ENCODE measurements at places on chromosomes 16 and 17. TPM values are rescaled to one million over a fixed set of nuclear protein-coding genes. Genes with fewer than 3 reads are reported as not detected.

DNA sequence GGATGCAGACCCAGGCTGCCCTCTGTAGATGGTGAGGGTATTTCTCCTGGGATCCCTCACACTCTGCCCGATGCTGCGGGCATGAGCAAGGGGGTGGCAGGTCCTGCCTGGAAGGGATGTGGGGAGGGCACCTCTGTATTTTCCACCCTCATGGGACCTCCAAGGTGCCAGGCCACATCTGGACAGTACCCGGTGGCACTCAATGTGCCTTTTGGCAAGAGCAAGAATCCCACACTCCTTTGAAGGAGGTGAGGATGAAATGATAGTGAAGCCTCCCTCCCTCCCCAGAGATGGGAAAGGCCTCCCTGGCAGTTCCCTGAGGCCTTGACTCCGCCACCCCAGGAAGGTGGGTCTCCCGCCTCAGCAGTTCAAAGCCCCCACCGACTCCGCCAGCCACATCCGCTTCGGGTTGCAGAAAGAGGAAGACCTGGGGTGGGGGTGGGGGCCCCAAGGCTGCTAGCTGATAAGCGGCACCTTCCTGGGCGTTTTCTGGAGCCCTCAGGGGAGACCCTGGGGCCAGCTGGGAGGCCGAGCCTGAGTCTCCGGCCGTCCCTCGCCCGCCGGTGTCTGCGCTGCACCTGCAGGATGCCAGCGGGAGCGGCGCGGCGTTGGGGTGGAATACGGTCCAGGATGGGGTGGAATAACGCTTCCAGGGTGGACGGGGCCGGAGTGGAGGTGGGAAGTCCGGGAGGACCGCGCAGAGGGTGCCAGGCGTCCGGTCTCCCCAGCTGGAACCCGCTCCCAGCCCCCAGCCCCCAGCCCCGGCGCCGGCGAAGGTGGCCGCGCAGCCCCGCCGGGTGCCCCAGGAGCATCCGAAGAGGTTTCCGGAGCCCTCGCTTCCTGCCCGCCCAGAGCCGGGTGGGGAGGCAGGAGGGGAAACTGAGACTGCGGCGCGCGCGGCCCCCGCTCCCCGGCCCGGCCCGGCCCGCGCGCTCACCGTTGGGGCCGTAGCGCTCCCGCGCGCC lies 718 bp downstream of the ATP2A3 start:
- H3K4me1 ChIP-seq = no peaks in the 10 kb centered on the region
- H3K4me3 ChIP-seq = no peak overlapping the region
- H3K27me3 ChIP-seq = peaks cover 51% of the 10 kb centered on the region
- no peak overlapping the region for H3K27ac ChIP-seq
- no peaks in the 10 kb centered on the region for H3K36me3 ChIP-seq

- DNase-seq = no peak
- H3K36me3 ChIP-seq = peaks cover 19% of the 10 kb centered on the region
- H3K27me3 ChIP-seq = no peaks in the 10 kb centered on the region
- H3K27ac ChIP-seq = no peak overlapping the region
- H3K4me1 ChIP-seq = peaks cover 8% of the 10 kb centered on the region
Observed at GRCh38 chr17:34259146-34259545, 4.1 kb downstream of the CCL2 start.

DNA sequence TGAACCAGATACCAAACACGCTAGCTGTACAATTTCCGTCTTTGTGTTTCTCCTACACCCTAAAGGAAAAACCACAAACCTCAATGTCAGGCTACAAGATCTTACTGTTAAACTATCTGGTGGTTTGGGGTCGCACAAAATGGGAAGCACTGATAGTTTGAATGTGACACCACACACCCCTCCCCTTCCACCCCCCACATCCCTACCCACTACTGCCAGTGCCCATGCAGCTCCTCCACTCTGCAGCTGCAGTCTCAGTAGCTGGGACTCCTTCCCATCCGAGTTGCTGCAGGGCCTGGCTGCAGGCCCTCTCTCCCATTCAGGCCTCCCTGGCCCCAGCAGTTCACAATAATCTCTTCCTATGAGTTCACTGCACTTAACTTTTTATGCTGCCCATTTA lies 18.4 kb downstream of the TRAP1 start:
- DNase-seq = no peak
- no peaks in the 10 kb centered on the region for H3K36me3 ChIP-seq
- H3K4me1 ChIP-seq = peaks cover 5% of the 10 kb centered on the region
- H3K27ac ChIP-seq = no peak overlapping the region
- no peaks in the 10 kb centered on the region for H3K27me3 ChIP-seq

- H3K4me3 ChIP-seq = peak overlapping the region; percentile 85
- no peaks in the 10 kb centered on the region for H3K36me3 ChIP-seq
- no peak for DNase-seq
- H3K27ac ChIP-seq = no peak overlapping the region
Observed at GRCh38 chr17:29760279-29761039, 137.7 kb upstream of the CORO6 start.

DNA sequence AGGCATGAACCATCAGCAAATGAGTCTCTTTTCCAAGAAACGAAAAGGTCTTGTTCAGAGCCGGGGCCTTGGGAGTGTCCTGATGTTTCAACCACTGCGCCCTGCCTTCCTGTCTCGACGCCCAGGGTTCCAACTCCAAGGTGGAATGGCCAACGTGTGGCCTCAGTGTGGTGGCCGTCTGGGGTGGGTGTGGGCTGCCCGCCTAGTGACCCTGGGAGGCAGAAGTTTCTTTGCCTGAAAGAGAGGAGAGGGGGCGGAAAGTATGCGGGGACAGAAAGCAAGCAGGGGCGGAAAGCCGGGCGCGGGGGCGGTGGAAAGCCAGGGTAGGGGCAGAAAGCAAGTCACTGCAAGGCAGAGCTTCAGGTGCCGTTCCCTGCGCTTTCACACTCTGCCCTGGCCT lies 4.1 kb downstream of the MSRB1 start:
- no peaks in the 10 kb centered on the region for H3K27me3 ChIP-seq
- no peaks in the 10 kb centered on the region for H3K4me1 ChIP-seq
- peaks cover 4% of the 10 kb centered on the region for H3K36me3 ChIP-seq
- no peak overlapping the region for H3K4me3 ChIP-seq
- no peak overlapping the region for H3K27ac ChIP-seq

- peak overlapping the region; percentile 13 for H3K27ac ChIP-seq
- peaks cover 5% of the 10 kb centered on the region for H3K27me3 ChIP-seq
- peaks cover 12% of the 10 kb centered on the region for H3K4me1 ChIP-seq
Observed at GRCh38 chr17:72476575-72476986, 355.8 kb downstream of the SOX9 start.

DNA sequence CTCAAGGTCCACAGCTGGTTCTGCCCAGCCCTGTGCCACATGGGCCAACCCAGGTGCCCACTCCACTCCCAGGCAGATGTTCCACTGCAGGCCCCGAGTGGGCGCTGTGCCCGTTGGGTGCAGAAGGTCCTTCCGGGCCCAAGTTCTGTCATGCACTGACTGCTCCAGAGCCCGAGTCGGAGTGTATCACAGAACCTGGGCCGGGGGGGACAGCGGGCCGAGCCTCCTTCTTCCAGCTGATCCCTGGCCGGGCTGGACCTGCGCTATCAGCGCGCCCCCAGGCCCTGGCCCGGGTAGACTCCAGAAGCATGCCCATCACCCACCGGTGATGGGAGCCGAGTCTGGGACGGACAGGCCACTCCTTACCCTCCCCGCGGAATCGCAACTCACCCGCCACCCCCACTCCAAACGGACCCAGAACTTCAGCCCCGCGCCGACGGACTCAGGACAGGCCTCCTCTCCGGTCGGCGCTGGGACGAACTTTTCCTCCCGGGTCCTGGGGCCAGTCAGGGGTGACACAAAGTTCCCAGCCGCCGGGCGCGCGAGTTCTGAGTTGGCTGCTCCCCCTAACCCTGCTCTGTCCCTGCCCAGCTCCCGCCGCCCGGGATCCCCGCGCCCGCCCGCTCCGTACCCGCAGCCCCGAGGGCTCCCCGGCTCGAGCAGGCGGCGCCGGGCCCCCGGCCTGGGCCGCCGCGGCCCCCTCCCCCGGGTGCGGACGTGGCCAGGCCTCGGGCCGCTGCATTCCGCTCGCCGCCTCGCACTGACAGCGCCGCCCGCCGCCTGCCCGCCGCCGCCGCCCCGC lies at the start of gene COPZ2:
Gene COPZ2, minus strand, starts transcription at position 762 of the 802 bp plus-strand sequence. Its CDS starts 20 bp downstream, at position 742.
- H3K4me1 ChIP-seq = no peaks in the 10 kb centered on the region
- peaks cover 44% of the 10 kb centered on the region for H3K27me3 ChIP-seq
- H3K27ac ChIP-seq = no peak within 1 kb of the TSS
- H3K4me3 ChIP-seq = peak within 1 kb of the TSS; percentile 64

DNA sequence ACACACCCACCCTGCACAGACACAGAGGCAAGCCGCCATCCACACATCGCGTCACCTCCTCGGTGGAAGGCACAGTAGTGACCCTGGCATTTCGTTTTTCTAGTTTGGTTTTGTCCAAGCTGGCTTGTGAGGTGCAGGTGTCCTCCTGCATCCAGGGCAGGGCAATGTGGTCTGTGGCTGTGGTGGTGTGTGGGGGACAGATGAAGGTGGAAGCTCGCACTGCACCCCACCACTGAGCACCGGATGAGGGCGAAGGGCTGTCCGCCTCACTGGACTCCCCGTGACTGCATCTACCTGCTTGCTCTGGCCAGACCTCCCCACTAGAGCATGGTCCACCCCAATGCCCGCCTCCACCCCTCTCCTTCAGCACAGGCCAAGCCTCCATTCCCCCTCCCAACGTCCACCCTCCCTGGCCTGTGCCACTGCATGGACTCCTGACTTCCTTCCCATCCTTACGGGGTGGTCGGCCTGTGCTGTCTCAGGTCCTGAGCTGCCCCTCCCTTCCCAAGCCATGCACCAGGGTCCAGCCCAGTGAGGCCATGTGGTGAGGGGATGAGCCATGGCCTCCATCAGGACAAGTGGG lies 78.8 kb upstream of the CBX4 start:
- no peak overlapping the region for H3K4me3 ChIP-seq
- H3K27me3 ChIP-seq = no peaks in the 10 kb centered on the region

- no peaks in the 10 kb centered on the region for H3K27me3 ChIP-seq
- no peak overlapping the region for H3K27ac ChIP-seq
- H3K4me1 ChIP-seq = no peaks in the 10 kb centered on the region
- H3K4me3 ChIP-seq = no peak overlapping the region
Observed at GRCh38 chr16:50607970-50608557, 59.9 kb downstream of the NKD1 start.

DNA sequence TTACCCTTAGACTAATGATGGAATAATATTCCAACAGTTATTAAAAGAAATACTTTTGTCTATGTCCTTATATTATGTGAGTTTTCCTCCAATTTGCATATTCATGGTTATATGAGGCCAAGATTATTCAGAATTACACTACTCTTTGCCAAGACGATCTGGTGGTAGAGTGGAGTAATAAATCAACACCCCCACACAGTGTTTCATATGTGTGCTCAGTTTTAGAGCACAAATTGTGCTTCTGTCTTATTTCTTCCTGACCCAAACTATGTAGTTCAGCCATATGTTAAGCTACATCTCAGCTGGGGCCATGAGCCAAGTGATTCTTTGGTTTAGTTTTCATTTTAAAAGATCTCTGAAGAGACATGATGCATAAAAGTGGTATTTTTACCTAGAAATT lies 26.9 kb upstream of the PPM1E start:
- H3K27ac ChIP-seq = no peak overlapping the region

DNA sequence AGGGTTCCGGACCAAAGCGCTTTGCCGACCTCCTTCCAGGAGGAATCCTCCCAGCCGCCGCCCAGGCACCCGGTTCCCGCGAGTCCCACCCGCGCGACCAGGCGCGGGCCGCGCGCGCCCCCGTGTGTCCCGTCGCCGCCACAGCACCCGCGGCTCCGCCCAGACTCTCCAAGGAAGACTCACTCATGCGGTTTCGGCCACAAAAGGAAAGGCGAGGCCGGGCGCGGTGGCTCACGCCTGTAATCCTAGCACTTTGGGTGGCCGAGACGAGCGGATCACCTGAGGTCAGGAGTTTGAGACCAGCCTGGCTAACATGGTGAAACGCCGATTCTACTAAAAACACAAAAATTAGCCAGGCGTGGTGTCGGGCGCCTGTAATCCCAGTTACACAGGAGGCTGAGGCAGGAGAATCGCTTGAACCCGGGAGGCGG lies 3.5 kb upstream of the PKMYT1 start:
- H3K4me3 ChIP-seq = no peak overlapping the region
- no peaks in the 10 kb centered on the region for H3K36me3 ChIP-seq
- no peak overlapping the region for H3K27ac ChIP-seq
- no peaks in the 10 kb centered on the region for H3K27me3 ChIP-seq
- DNase-seq = peak; percentile 97

DNA sequence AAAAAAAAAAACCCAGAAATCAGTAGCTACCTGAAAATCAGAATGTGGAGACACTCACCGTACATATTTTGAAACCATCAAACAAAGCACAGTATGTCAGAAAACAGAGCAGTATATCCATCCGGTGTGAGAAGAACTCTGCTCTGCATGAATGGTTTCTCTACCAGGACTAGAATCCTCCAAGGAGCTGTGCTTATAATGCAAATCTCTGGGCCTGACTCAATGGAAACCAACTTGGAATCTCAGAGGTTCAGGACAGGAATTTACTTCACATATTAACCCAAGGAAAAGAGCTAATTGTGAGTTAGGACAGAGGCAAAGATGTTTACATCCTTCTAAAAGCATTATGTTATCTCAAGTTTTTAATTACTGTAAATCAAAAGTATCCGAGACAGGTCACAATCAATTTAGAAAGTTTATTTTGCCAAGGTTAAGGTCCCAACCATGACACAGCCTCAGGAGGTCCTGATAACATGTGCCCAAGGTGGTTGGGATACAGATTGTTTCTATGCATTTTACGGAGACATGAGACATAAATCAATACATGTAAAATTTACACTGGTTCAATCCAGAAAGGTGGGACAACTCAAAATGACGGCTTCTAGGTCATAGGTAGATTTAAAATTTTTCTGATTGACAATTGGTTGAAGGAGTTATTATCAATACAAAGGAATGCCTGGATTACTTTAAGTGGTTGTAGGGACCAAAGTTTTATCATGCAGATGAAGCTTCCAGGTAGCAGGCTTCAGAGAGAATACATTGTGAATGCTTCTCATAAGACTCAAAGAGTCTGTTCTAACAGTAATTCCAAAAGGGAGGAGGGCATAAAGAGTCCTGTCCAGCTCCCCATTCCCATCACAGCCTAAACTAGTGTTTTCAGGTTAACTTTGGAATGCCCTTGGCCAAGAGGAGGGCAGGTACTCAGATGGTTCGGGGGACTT lies 164.1 kb downstream of the CDH8 start:
- H3K36me3 ChIP-seq = no peaks in the 10 kb centered on the region
- peak; percentile 65 for DNase-seq
- no peaks in the 10 kb centered on the region for H3K27me3 ChIP-seq
- H3K4me1 ChIP-seq = peaks cover 6% of the 10 kb centered on the region
- peak overlapping the region; percentile 54 for H3K4me3 ChIP-seq

- DNase-seq = no peak
- H3K36me3 ChIP-seq = peaks cover 5% of the 10 kb centered on the region
- no peaks in the 10 kb centered on the region for H3K27me3 ChIP-seq
- H3K27ac ChIP-seq = no peak overlapping the region
Observed at GRCh38 chr16:29927070-29927905, 1.3 kb upstream of the KCTD13 start.

GRCh38 chr17:17423656-17424055 lies 53.1 kb upstream of the MED9 start:
- no peak overlapping the region for H3K27ac ChIP-seq
- H3K4me1 ChIP-seq = no peaks in the 10 kb centered on the region
- H3K27me3 ChIP-seq = no peaks in the 10 kb centered on the region

GRCh38 chr16:12086822-12087221 lies 110.3 kb downstream of the SNX29 start:
- no peak overlapping the region for H3K27ac ChIP-seq
- peaks cover 2% of the 10 kb centered on the region for H3K4me1 ChIP-seq
- H3K4me3 ChIP-seq = no peak overlapping the region
- no peaks in the 10 kb centered on the region for H3K36me3 ChIP-seq
- no peak for DNase-seq

Gene KRTAP9-2
- total RNA-seq = not detected

Gene PHOSPHO1
- total RNA-seq = 1.3 TPM

Gene C1QTNF8
- total RNA-seq = 0.20 TPM

Gene BAIAP3
- 28.4 TPM for total RNA-seq

Gene DHX40
- total RNA-seq = 35.5 TPM

Gene SLC38A8
- total RNA-seq = not detected

Gene DYNLRB2
- 0.87 TPM for total RNA-seq

Gene CD79B
- total RNA-seq = 0.70 TPM

Gene ZNF624
- total RNA-seq = 4.1 TPM

Gene SLC43A2
- total RNA-seq = 11.7 TPM

Data from endodermal cell (in vitro differentiated cells).